Common myeloid progenitor, CD34-positive (primary cell): ENCODE measurements at places on chromosomes 4 and X.

DNA sequence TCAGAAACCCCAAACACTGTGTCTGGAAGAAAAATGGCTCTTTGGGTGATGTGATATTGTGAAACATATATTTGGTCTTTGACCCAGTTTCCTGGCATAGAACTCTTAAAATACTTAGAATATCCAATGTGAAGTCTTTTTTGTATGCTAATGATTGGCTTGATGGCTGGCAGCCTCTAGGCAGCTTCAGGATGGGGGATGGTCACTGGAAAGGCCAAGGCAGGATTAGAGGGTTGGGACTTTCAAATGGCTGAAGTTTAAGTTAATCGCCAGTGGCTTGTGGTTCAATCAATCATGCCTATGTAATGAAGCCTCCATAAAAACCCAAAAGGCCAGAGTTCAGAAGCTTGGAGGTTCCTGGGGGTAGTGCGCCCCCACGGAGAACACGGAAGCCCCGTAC is 33.5 kb upstream of the ESX1 start:
- H3K4me3 ChIP-seq: no peak overlapping the region
- no peaks in the 10 kb centered on the region for H3K27me3 ChIP-seq
- H3K36me3 ChIP-seq: no peaks in the 10 kb centered on the region
- no peak overlapping the region for H3K27ac ChIP-seq
- DNase-seq: no peak

DNA sequence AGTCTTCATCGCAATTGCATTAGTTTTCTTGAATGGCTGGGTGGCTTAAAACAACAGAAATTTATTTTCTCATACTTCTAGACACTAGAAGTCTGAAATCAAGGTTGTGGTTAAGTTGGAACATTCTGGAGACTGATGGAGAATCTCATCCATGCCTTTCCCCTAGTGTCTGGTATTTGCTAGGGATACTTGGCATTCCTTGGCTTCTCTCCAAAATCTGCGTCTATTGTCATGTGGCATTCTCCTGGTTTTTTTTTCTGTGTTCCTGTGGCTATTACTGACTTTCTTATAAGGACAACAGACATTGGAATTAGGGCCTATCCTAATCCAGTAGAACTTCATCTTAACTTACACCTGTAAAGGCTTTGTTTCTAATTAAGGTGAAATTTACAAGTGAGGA is 272.8 kb upstream of the EPHA5 start:
- no peak for DNase-seq
- no peaks in the 10 kb centered on the region for H3K4me1 ChIP-seq
- H3K27ac ChIP-seq: no peak overlapping the region

DNA sequence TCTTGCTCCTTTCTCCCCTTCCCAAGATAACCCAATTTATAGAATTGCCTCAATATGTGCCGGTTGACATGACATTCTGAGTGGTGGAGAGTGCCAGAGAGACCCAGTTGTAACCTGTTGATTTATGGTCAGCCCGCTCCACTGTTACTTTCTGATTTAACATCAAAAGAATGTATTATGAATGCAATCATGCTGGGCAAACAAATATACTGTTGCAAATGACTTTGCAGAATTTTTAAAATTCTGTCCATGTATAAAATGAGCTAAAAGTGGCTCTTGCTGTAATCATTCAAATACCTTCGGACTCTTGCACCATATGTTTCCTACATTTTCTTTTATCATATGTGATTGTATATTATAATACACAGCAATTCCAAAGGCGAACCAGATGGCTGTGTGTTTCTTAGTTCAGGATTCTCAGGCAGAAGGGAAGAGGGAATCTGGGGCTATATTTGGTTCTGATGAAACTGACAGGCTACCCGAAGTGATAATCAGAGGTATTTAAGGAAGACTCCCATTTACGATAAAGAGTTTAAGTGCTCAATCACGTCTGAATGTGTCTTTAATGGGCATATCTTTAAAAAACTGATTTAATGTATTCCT is 131.7 kb downstream of the CLCN4 start:
- H3K4me1 ChIP-seq: no peaks in the 10 kb centered on the region
- H3K4me3 ChIP-seq: no peak overlapping the region
- no peaks in the 10 kb centered on the region for H3K27me3 ChIP-seq
- H3K27ac ChIP-seq: no peak overlapping the region
- no peaks in the 10 kb centered on the region for H3K36me3 ChIP-seq
- DNase-seq: no peak

DNA sequence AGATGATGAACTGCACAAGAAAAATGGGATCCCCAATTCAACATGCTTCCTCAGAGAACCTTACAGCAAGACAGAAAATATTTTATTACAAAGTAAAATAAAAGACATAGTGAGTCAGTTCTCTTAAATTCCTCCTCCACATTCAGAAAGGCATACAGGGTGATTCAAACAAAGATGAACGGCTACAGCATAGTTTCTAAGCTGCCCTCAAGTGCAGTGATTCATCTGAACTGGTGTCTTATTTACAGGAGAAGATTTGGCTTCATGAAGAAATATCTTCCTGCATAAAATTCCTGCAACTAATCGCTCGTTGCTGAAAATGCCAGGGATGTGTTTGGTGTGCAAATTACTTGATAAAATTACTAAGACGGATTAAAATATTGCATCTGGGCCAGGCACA is 103.6 kb downstream of the PRKX start:
- no peaks in the 10 kb centered on the region for H3K27me3 ChIP-seq
- no peaks in the 10 kb centered on the region for H3K4me1 ChIP-seq
- H3K4me3 ChIP-seq: no peak overlapping the region
- H3K27ac ChIP-seq: no peak overlapping the region
- H3K36me3 ChIP-seq: peaks cover 2% of the 10 kb centered on the region

- no peak overlapping the region for H3K27ac ChIP-seq
- DNase-seq: no peak
- H3K36me3 ChIP-seq: no peaks in the 10 kb centered on the region
- H3K4me1 ChIP-seq: peaks cover 30% of the 10 kb centered on the region
- peaks cover 7% of the 10 kb centered on the region for H3K27me3 ChIP-seq
- H3K4me3 ChIP-seq: peak overlapping the region; percentile 54
Measured at GRCh38 chrX:120309873-120310705, 1.2 kb downstream of the TMEM255A start.

GRCh38 chrX:107457289-107457688 is 7.8 kb downstream of the FRMPD3 start:
- DNase-seq: no peak
- no peak overlapping the region for H3K27ac ChIP-seq
- no peaks in the 10 kb centered on the region for H3K36me3 ChIP-seq
- peaks cover 2% of the 10 kb centered on the region for H3K27me3 ChIP-seq
- no peaks in the 10 kb centered on the region for H3K4me1 ChIP-seq

GRCh38 chr4:78937837-78938236 is 1.4 kb downstream of the PAQR3 start:
- peaks cover 16% of the 10 kb centered on the region for H3K4me1 ChIP-seq
- no peaks in the 10 kb centered on the region for H3K27me3 ChIP-seq
- H3K4me3 ChIP-seq: no peak overlapping the region

- no peaks in the 10 kb centered on the region for H3K36me3 ChIP-seq
- no peak overlapping the region for H3K4me3 ChIP-seq
- no peaks in the 10 kb centered on the region for H3K4me1 ChIP-seq
- no peak for DNase-seq
- no peak overlapping the region for H3K27ac ChIP-seq
- no peaks in the 10 kb centered on the region for H3K27me3 ChIP-seq
Measured at GRCh38 chrX:151543706-151544105, 19.8 kb upstream of the PASD1 start.

DNA sequence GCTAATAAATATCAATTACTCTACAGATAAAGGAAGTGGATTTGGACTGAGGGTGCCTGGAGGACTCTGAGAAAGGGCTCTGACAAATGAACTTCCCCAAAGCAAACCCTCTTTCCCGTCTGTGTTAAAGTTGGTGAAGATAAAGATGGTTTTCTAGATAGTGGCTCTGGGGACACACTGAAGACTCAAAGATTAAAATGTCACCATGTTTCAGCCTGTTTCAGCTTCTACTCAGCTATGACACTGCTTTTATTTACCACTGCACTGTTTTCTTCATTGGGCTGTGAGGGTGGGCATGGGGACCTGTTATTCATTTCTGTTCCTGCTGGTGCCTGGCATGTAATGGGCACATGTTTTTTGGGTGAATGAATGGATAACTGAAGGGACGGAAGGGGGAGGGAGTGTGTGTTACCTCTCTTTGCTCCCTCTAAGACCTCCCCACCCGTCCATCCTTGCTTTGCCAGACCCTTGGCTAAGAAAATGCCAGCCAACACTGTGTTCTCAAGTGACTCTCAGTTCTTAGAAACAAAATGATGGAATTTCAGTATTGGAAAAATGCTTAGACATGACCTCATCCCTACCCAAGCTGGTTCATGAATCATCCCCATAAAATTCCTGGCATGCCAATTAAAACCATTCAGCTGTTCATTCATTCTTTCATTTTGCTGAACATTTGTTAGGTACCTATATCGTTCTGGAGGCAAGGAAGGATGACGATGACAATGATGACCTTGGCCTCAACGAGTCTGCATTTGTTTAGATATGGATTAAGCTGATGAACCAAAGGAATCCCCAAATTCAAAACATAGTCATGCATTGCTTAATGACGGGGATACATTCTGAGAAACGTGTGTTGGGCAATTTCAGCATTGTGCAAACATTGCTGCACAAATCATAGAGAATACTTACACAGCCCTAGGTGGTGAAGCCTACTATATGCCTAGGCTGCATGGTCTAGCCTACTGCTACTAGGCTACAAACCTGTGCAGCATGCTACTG is 13.4 kb upstream of the STK32B start:
- peak; percentile 97 for DNase-seq
- H3K27ac ChIP-seq: peak overlapping the region; percentile 17
- H3K36me3 ChIP-seq: no peaks in the 10 kb centered on the region
- peak overlapping the region; percentile 4 for H3K4me3 ChIP-seq

GRCh38 chr4:69360271-69360670 is 80.0 kb downstream of the UGT2B28 start:
- no peak overlapping the region for H3K27ac ChIP-seq
- no peaks in the 10 kb centered on the region for H3K27me3 ChIP-seq
- no peaks in the 10 kb centered on the region for H3K36me3 ChIP-seq
- no peak overlapping the region for H3K4me3 ChIP-seq
- H3K4me1 ChIP-seq: no peaks in the 10 kb centered on the region

GRCh38 chr4:64538219-64538618 is 129.0 kb upstream of the TECRL start:
- H3K27ac ChIP-seq: no peak overlapping the region

GRCh38 chr4:3786196-3786869 is 20.1 kb downstream of the ADRA2C start:
- DNase-seq: no peak
- no peaks in the 10 kb centered on the region for H3K36me3 ChIP-seq
- no peak overlapping the region for H3K4me3 ChIP-seq
- no peak overlapping the region for H3K27ac ChIP-seq
- H3K4me1 ChIP-seq: no peaks in the 10 kb centered on the region
- peaks cover 32% of the 10 kb centered on the region for H3K27me3 ChIP-seq

DNA sequence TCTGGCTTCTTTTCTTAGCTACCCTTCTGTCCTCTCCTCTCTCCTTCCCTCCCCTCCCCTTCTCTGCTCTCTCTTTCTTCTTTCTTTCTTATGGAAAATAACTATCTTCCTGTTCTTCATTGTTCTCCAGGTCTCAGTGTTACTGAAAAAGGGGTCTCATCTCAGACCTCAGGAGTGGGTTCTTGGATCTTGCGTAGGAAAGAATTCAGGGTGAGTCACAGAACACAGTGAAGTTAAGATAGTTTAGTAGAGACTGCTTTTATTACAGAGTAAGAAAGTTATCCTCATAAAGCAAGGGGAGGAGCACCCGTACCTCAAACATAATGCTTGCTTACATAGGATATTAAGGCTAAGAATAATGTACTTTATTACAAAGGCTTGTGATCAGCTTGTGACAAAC is 31.8 kb upstream of the CWH43 start:
- no peaks in the 10 kb centered on the region for H3K4me1 ChIP-seq
- no peak overlapping the region for H3K4me3 ChIP-seq
- no peak for DNase-seq
- no peaks in the 10 kb centered on the region for H3K36me3 ChIP-seq
- no peaks in the 10 kb centered on the region for H3K27me3 ChIP-seq

DNA sequence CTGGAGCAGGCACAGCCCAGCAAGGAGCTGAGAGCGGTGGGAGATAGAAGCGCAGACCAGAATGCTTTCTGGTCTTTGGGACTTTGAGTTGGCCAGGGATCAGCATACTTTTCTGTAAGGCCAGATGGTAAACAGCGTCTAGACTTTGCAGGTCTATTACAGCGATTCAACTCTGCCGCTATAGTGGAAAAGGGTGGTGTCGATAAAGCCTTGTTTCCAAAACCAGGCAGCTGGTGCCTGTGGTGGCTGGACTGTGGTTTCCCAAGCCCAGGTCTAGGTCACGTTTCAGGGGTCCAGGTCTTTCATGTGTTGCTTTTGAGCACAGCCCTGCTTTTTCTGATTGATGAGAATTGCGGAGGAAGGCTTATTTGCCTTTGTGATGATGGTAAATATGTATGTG is 40.1 kb downstream of the HTT-AS start:
- DNase-seq: no peak
- no peaks in the 10 kb centered on the region for H3K36me3 ChIP-seq
- no peak overlapping the region for H3K27ac ChIP-seq
- no peak overlapping the region for H3K4me3 ChIP-seq
- H3K4me1 ChIP-seq: peaks cover 12% of the 10 kb centered on the region
- H3K27me3 ChIP-seq: no peaks in the 10 kb centered on the region

- H3K36me3 ChIP-seq: no peaks in the 10 kb centered on the region
- no peaks in the 10 kb centered on the region for H3K4me1 ChIP-seq
- DNase-seq: no peak
- no peak overlapping the region for H3K27ac ChIP-seq
- no peaks in the 10 kb centered on the region for H3K27me3 ChIP-seq
- H3K4me3 ChIP-seq: no peak overlapping the region
Measured at GRCh38 chr4:174989791-174990190, 71.6 kb downstream of the ADAM29 start.

DNA sequence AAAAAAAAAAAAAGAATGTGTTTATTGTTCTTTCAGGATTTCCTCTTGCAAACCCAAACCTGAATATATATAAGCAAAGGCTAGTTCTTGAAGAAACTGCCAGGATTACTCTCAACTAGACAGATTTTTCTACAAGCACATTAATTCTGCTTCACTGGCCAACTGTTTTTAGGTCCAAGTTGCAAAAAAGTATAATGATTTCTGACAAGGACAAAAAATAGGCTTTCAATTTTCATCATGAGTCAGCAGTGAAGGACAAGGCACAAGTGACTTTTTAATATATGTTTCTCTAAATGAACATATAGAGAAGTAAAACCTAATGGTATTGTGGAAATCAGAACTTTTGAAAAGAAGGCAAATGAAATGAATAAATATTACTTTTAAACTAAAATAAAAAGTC is 73.7 kb downstream of the ELOVL6 start:
- H3K36me3 ChIP-seq: peaks cover 8% of the 10 kb centered on the region
- peaks cover 4% of the 10 kb centered on the region for H3K4me1 ChIP-seq
- H3K27me3 ChIP-seq: no peaks in the 10 kb centered on the region
- no peak for DNase-seq

- no peaks in the 10 kb centered on the region for H3K36me3 ChIP-seq
- no peak overlapping the region for H3K27ac ChIP-seq
- H3K4me1 ChIP-seq: no peaks in the 10 kb centered on the region
Measured at GRCh38 chr4:7154351-7154981, 37.9 kb upstream of the SORCS2 start.

- peak; percentile 63 for DNase-seq
- peaks cover 16% of the 10 kb centered on the region for H3K4me1 ChIP-seq
- no peaks in the 10 kb centered on the region for H3K36me3 ChIP-seq
- H3K4me3 ChIP-seq: no peak overlapping the region
- no peaks in the 10 kb centered on the region for H3K27me3 ChIP-seq
- H3K27ac ChIP-seq: no peak overlapping the region
Measured at GRCh38 chr4:143399113-143399949, 62.7 kb downstream of the GAB1 start.

GRCh38 chrX:44382871-44383270 is 39.4 kb upstream of the EFHC2 start:
- H3K4me1 ChIP-seq: no peaks in the 10 kb centered on the region
- H3K4me3 ChIP-seq: no peak overlapping the region
- DNase-seq: no peak
- H3K27ac ChIP-seq: no peak overlapping the region
- no peaks in the 10 kb centered on the region for H3K27me3 ChIP-seq

GRCh38 chrX:32533848-32534247 is 677.5 kb downstream of the DMD start:
- no peaks in the 10 kb centered on the region for H3K27me3 ChIP-seq
- H3K27ac ChIP-seq: no peak overlapping the region
